ENCODE measurements at places on chromosomes 16 and 17.

GRCh38 chr16:80611930-80612327 lies 71.1 kb downstream of the DYNLRB2 start:
- no peak for DNase-seq

GRCh38 chr16:88926374-88926990 lies 50.5 kb downstream of the CBFA2T3 start:
- DNase-seq, result no peak

GRCh38 chr17:1087381-1088241 lies 90.7 kb downstream of the TIMM22 start:
- DNase-seq, result peak; percentile 68

GRCh38 chr16:48680881-48681280 lies 70.9 kb upstream of the N4BP1 start:
- DNase-seq, result no peak

DNA sequence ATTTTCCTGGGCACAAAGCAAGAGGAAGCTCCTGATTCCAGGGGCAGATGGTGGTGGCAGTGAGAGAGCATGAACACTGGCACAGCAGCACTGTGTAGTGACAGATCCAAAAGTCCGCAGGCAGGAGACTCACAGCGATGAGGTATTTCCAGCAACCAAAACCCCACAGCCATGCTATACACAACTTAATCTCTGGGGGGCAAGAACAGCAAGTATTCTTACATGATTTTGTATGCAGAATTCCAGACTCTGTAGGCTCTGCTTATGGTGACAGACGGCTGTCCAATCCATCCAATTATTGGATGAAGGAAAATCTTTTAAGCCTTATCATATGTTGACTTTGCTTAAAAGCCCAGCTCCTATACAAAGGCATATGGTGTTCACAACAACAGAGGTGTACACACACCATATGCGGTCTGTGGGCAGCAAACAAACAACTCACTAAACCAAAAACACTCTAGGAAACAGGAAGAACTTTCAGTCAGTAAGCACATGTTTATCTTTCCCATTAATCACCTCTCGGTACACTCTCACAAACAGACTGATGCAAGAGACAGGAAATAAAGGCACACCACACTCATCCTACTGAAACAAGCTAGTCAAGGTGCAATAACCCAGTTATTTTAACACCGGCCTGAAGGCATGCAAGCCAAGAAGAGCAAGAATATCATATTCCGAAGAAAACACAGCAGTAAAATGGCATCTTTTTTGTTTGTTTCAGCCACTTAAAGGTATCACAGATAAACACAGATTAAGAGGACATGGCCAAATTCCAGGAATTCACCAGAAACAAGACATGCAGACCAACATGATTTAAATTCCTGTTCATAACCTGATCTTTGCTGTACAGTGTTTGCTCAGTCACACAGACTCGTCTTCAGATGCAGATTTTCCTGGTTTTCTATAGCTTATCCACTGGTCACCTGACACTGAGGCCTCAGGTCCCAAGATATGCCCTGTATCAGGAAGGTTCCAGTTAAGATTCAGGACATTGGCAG lies 47.8 kb downstream of the ERN1 start:
- peak; percentile 73 for DNase-seq

DNA sequence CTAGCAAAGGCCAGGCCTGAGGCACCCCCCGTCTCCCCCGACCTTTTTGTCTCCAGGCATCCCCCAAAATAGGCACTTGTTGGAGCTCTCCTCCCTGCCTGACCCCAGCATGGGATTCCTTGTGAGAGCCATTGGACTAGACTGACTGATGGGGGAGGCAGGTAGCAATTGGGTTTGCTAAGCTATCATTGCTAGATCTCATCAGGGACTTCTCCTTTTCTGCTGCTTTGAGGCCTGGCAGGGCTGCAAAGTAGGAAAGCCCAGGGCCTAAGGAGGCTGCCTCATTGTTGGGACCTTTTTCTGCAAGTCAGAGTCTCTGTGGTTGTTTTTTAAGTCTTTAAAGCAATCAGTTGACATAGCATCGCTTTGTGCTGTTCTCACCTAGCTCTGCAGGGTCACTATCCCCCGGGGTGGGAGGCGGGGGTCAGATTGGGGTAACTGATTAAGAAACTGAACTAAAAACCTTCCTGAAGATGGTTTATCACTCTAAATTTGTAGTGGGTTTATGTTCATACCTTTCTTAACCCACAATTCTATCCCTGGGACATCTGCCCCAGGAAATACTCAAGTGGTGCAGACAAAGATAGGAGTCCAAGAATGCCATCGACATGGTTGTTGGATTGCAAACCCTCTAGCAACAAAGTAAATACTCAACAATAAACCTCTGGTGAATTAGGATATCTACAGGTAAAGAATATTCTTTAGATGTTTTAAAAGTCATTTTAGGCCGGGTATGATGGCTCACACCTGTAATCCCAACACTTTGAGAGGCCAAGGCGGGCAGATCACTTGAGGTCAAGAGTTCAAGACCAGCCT lies 28.0 kb downstream of the LLGL2 start:
- DNase-seq, result no peak

- DNase-seq, result no peak
Observed at GRCh38 chr17:12634789-12635414, 30.8 kb upstream of the MYOCD start.

GRCh38 chr17:4087911-4088693 lies 54.7 kb downstream of the ZZEF1 start:
- DNase-seq, result no peak

DNA sequence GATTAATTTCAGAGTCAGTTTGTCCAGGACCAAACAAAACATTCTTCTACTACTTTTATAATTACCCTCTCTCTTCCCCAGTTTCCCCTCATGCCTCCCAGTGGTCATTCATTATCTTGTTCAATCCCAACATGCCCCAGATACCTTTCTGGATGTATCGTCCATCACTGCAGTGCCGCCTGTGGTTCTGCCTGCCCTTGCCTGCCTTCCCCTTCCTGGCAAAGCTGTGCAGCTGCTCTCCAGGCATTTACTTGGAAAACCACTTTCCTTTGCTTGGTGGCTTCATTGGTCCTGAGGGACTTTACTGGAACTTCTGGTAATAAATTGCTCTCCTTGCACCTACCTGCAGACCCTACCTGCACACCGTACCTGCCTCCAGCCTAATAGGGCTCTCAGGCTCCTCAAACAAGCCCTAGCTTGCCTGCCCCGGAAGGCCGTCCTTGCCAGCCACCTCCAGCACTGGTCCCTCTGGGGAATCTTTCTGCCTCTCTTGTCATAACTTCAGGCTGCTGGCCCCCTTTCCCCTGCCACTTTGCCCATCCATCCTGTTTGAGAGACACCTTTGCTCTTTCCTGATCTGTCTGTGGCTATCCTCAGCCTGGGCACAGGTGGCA lies 19.5 kb upstream of the MSI2 start:
- no peak for DNase-seq

- DNase-seq, result no peak
Observed at GRCh38 chr17:51372345-51373004, 112.1 kb downstream of the UTP18 start.

DNA sequence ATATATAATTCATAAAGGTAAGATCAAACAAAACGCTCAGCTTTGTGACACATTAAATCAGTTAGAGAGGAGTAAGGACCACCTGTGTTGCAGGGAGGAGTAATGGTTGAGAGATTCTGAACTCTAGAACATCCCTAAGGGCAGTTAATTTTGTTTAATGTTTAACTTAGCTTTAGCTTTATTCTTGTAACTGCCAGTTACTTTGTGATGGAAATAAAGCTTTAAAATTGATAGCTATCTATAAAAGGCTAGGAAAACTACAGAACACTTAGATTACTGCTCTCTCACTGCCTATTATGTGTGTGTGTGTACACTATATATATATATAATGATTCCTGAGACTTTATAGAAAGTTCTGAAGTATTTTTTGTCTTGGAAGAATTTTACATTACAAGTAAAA lies 37.8 kb downstream of the PTRH2 start:
- DNase-seq, result no peak

- DNase-seq, result no peak
Observed at GRCh38 chr17:10295728-10296343, 77.0 kb downstream of the MYH13 start.

GRCh38 chr17:61205931-61206330 lies 193.7 kb upstream of the TBX2 start:
- no peak for DNase-seq

- DNase-seq, result no peak
Observed at GRCh38 chr16:57944970-57945739, 25.8 kb downstream of the CNGB1 start.

DNA sequence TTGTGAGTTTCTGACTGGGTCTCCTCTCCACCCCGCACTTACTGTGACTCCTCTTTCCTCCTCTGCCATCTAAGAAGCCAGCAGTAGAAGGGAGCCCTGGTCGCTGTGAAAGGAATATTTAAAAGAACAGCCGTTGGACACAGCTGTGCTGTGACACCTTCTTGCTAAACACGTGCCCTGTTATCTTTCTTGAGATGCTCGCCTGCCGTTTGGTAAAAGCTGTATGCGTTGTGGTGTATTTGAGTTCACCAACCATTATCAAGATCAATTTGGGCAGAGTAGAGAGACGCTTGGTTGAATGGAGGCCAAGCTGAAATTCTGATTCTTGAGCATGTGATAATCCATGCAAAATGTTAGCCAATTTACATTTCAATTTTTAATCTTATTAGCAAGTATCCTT lies 3.8 kb downstream of the GID4 start:
- no peak for DNase-seq

DNA sequence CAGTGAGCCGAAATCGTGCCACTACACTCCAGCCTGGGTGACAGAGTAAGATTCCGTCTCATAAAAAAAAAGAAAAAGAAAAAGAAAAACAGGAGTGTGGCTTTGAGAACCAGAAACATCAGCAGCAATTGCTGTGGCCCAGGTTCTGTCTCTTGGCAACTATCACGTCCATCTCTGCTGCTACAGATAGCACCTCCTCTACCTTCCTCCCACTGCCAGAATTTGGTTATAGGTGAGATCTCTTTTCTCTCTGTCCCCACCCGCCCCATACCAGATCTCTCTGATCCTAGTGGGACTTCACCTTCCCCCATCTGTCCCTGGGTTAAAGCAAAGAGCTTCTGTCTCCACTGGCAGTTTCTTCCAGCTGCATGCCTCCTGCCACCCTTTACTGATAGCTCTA lies 3.1 kb downstream of the TLCD2 start:
- no peak for DNase-seq

DNA sequence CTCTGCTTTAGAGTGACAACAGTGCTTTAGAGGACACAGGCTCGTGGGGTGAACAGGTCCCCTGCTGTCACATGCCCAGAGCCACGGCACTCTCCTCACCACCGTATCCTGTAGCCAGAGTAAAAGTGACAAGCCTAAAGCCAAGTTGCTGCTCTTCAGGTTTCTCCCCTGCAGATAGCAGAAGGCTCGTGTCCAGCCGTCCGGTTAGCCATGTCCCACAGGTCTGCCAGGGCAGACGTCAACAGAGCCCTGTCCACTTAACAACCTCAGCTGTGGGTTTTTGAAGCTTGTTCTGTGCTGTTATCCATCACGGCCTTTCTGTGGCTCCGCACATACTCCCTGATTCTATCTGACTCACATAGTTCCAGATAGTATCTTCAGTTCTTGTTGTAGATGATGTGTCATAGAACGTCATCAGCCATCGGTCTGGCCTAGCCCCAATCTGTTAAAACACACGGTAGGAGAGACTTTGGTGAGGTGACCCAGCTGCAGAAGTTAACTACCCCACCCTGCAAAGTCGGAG lies 100.7 kb downstream of the SOCS1 start:
- no peak for DNase-seq

GRCh38 chr17:38575781-38576180 lies 30.0 kb downstream of the SRCIN1 start:
- DNase-seq, result no peak
